ENCODE measurements at places on chromosomes 16 and 17.

- no peak for DNase-seq
Measured at GRCh38 chr16:85055493-85056210, 28.1 kb downstream of the KIAA0513 start.

DNA sequence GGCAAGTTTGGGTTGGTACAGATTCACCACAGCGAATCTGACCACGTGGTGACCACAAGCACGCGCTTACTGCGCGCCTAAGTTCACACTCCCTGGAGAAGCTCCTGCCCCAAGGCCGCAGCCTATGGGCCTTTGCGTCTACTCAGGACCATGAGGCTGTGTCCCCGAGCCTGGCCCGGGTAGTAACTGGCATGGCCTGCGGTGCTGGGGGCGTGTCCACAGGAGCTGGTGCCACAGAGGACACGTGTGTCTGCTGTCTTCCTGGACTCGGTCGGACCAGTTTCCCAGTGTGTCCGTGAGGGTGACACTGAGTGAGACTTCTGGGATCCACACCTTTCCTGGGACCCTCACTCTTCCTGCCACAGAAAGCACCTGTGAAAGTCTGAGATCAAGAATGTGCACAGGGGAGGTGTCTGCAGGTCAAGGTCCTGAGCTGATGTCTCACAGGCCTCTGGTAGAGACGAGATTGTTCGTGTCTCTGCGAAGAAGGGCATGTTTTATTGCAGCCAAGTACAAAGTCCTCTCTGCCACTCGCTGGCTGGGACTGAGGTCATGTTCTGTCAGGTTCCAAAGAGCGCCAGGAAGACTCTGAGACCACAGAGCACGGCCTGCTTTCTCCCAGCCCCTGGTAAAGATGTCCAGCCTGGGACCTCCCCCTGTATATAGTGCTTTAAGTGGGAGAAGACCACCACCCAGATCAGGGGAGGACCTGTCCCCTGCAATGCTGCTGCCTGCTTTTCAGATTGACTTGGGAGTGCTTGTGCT is 25.2 kb upstream of the CAPN15 start:
- DNase-seq = no peak

DNA sequence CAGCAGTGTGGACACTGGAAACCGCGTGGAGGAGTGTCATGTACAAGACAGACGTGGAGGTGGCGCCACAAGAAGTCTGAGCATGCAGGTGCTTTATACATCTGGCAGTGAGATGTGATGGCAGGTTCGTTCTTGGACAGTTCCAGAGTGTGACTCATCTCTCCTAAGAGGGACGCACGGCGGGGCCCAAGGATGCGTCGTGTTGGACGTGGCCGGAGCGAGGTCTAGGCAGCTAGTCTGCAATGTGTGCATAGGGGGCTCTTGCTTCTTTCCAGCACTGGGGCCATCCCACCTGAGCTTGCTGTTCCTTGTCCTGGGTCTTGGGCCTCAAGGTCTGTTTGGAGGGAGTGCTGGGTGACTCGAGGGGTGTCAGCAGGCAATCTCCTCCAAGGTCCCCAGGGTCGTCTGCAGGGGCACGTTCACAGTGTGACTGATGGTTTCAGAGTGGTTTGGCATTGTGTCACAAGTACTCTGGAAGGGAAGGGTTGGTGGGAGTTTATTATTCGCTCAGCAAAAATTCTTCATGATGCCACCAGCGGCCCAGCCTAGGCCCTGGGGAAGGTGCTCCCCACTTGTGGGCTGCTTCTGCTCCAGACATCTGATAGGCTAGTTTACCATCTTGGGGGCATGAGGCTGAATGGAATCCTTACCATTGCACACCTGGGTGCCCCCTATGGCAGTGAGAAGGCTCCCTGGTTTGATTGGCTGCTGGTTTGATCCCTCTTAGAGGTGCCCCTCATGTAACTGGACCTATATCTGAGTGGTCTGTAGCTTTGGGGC is 22.1 kb downstream of the SPACA3 start:
- no peak for DNase-seq

GRCh38 chr16:57801098-57801808 is 1.0 kb downstream of the KIFC3 start:
- DNase-seq = no peak

GRCh38 chr16:87802670-87803069 is 36.9 kb upstream of the KLHDC4 start:
- DNase-seq = no peak

GRCh38 chr17:69501591-69502468 is 87.3 kb downstream of the MAP2K6 start:
- DNase-seq = no peak

GRCh38 chr17:34374457-34374856 is 11.4 kb upstream of the CCL1 start:
- peak; percentile 91 for DNase-seq

All from NCI-H1436 treated with DMSO at 0.1 percent for 48 hours (cell line).